Tongue (tissue), 3 donors: ENCODE measurements at places on chromosomes 16 and 17.

GRCh38 chr17:21280081-21280518 is 4.4 kb upstream of the MAP2K3 start:
- peak; percentile 91 for DNase-seq

DNA sequence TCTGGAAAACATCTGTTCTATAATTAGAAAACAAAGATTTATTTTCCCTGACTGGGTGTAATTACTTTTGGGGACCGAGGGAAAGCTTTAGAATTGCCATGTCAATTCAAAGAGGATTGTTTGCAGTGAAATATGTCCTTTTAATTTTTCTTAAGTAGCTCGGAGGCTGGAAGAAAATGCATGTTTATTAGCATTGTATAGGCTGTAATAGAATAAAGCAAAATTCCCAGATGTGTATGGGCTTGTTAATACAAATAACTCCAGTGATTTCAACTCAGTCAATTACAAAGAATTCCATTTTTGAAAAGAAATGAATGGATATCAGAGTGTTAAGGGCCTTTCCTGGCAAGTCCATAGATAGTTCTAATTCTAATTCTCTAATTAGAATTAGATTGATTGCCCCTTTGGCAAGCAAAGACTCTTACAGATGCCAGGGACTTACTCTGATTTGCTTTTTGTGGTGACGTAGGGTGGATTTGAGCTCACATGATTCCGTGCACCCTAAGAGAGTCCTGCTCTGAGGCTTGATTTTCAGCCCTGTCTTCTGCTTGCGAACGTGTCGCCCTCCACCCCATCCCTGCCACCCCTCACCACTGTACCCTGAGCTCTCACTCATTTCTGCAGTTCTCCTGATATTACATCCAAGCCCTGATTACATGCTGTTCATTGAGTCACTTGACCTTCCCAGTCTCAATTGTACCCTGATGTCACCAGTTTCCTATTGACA is 70.0 kb upstream of the FAM20A start:
- DNase-seq, result no peak

GRCh38 chr17:44287651-44288050 is 19.7 kb upstream of the SLC4A1 start:
- DNase-seq, result no peak

GRCh38 chr17:65467156-65467555 is 94.3 kb downstream of the AXIN2 start:
- no peak for DNase-seq

- no peak for DNase-seq
Measured at GRCh38 chr17:64185101-64185500, 55.2 kb upstream of the ERN1 start.

GRCh38 chr17:37170881-37171425 is 204.8 kb upstream of the C17orf78 start:
- no peak for DNase-seq

DNA sequence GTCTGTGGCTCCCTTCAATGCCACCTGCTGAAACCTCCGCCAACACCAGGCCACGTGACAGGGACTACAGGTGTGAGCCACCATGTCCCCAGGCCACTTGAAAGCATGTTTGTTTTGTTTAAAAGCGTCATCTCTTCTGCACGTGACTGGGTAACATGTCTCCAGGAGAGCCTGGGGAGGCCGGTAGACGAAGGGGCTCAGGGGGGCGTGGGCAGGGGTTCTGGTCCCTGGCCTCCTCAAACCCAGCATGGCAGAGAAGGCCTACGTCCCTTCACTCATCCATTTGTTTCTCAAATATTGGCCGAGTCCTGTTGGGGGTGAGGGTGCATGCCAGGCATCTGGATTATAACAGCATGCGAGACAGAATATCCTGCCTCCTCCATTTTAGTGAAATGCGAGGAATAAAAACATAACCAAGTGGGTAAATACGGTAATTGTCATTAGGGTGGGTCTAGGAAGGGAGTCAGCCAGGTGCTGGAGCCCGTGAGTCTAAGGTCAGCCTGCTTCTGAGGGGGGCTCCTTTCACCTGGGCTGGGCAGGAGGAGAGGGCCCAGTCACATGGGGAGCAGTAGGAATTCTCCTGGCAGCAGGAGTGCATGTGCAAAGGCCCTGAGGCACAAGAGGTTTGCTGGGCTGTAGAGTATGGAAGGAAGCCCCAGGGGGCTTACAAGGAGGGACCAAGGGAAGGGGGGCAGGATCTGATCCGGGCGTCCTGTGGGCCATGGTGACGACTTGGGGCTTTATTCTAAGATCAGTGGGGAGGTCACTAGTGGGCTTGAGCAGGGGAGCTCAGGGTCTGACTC is 26.8 kb upstream of the CIBAR2 start:
- DNase-seq, result no peak

DNA sequence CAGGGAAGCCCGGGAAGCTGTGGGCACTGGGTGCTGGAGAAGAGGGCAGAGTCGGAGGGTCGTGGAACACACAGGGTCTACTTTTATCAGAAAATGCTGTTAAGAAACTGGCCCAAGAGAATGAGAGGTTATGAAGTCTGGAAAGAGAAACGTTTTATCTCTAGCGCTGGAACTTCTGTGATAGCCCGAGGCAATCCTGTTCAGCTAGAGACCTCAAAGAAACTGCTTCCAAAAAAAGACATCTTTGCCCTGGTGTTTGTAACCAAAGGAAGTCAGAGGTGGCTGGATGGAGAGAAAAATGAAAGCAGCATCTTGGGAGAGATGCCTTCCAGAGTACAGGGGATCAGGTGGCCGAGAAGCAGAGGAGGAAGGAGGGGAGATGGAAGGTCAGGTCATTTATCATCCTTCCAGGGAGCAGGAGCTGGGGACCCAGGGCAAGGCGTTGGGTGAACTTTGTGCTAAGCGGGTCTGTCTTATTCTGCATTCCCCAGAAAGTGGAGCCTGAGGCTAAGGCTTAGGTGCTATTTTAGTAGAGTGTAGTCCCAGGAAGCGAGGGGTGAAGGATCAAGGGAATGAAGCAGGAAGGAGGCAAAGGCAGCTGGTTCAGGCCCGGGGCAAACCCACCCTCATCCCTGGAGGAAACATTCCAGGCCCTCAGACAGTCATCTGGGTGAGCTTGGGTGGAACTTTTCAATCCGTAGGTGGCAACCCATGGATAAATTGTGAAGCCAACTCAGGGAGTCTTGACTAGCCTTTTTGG is 66.5 kb downstream of the MGAT5B start:
- no peak for DNase-seq

GRCh38 chr16:80896776-80897175 is 92.4 kb upstream of the CDYL2 start:
- peak; percentile 36 for DNase-seq

GRCh38 chr16:24117680-24118079 is 138.5 kb upstream of the CACNG3 start:
- no peak for DNase-seq

GRCh38 chr17:66222798-66223350 is 6.3 kb downstream of the APOH start:
- no peak for DNase-seq

DNA sequence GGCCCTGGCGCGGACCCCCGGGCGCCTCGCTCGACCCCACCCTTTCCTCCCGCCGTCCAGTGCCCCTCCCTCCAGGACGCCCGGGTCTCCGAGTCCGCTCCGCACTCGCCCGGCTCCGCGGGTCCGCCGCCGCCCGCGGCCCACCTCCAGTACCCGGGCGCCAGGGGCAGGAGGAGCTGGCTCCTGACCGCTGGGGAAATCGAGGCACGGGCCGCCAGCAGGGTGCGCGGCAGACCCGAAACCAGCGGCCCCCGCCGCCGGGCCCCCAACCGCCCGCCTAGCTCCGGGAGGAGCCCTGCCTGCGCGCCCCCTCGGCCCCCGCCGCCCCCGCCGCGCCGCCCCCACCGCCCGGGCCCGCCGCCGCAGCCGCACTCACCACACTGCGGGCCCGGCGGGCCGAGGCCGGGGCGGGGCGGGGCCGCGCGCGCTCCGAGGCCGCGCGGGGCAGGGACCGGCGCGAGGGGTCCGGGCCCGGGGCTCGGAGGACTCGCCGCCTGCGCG is 333 bp downstream of the MAFG start:
- no peak for DNase-seq

- no peak for DNase-seq
Measured at GRCh38 chr17:78032166-78032565, 73.7 kb downstream of the TNRC6C start.

DNA sequence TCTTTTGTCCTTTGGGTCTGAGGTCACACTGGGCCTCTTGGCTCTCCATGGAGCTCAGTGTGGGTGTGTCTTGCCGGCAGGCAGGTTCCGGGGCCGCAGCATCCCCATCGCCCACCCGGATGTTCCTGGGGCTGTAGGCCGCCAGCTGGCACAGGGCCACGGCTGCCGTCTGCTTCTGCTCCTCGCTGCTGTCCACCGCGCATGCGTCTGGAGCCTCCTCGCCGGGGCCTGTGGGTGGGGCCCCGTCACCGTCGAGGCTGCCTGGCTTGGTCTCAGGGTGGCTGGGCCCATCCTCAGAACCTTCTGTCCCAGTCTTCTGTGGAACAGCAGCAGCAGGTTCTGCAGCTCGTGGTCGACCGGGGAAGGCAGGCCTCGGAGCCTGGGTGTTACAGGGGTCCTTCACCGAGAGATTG is 9.6 kb downstream of the ZNF750 start:
- peak; percentile 81 for DNase-seq
